ENCODE measurements at places on chromosomes 3 and 15.

DNA sequence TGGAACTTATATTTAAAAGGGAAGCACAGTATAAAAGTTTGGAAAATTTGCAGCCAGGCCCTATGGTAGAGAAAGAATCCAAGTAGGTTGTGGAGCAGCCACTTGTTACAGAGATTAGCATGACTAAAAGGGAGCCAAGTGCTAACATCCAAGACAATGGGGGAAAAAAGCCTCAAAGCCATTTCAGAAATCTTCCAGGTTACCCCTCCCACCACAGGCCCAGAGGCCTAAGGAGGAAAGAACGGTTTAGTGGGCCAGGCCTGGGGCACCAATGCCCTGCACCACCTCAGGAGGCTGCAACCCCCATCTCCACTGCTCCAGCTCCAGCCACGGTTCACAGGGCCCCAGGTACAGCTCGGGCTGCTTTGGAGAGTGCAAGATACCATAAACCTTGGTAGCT is 69.9 kb downstream of the IGF2BP2 start:
- DNase-seq = no peak

DNA sequence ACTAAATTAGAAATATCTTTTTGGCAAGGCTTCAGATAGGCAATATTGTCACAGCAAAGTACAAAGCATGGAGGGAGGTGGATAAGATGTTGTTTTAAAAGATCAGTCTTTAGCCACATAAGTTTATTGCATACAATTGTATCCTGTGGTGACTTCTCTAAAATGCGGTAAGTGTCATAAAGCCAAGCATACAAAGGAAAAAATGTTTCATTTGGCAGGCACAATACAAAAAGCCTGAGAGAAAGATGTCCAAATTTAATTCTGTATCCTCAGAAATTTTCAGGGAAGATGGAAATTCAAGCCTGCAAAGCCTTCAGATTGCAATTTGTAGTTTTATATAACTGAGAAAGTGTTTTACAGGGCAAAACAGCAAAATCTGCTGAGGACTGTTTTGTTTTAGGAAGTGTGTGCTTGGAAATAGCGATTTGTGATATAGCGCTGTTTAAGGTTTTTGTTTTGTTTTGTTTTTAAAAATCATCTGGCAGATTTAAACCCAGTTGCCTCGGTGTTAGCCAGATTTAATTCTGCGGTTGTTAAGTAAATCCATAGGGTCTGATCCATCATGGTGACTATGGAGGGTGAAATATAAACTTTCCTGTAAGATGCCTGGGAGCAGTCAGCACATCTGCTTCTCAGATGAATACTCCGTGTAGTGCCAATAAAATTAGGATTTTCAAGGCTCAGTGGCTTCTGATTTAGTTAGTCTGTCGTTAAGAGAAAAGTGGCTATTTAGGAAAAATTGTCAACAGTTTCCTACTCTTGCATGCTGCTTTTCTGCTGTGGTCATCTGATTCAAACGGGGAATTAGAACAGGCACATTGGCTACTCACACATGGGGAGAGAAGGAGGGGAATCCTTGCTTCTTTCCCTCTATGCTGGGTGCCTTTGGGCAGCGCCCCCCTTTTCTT is 8.0 kb downstream of the KAT2B start:
- DNase-seq = no peak

GRCh38 chr3:46266598-46266997 is 24.3 kb downstream of the CCR3 start:
- DNase-seq = no peak

GRCh38 chr3:197881270-197881969 is 68.6 kb upstream of the RPL35A start:
- no peak for DNase-seq

GRCh38 chr3:861721-862120 is 231.1 kb upstream of the CNTN6 start:
- no peak for DNase-seq

GRCh38 chr3:97510795-97511194 is 253.8 kb upstream of the ARL6 start:
- no peak for DNase-seq

DNA sequence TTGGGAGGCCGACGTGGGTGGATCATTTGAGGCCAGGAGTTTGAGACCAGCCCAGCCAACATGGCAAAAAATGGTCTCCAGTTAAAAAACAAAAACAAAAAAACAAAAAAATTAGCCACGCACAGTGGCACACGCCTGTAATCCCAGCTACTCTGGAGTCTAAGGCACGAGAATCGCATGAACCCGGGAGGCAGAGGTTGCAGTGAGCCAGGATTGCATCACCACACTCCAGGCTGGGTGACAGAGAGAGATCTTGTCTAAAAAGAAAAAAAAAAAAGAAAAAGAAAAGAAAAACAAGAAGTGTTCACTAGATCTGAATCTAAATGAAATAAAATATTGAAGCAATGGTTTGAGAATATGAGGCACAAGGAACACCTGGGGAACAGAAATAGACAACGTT is 36.7 kb downstream of the SLC9A9 start:
- no peak for DNase-seq

GRCh38 chr3:66581256-66581655 is 80.4 kb upstream of the LRIG1 start:
- no peak for DNase-seq

GRCh38 chr15:68582864-68583263 is 4.1 kb downstream of the CORO2B start:
- DNase-seq = no peak

GRCh38 chr3:187377842-187378241 is 9.7 kb downstream of the RTP4 start:
- DNase-seq = no peak

DNA sequence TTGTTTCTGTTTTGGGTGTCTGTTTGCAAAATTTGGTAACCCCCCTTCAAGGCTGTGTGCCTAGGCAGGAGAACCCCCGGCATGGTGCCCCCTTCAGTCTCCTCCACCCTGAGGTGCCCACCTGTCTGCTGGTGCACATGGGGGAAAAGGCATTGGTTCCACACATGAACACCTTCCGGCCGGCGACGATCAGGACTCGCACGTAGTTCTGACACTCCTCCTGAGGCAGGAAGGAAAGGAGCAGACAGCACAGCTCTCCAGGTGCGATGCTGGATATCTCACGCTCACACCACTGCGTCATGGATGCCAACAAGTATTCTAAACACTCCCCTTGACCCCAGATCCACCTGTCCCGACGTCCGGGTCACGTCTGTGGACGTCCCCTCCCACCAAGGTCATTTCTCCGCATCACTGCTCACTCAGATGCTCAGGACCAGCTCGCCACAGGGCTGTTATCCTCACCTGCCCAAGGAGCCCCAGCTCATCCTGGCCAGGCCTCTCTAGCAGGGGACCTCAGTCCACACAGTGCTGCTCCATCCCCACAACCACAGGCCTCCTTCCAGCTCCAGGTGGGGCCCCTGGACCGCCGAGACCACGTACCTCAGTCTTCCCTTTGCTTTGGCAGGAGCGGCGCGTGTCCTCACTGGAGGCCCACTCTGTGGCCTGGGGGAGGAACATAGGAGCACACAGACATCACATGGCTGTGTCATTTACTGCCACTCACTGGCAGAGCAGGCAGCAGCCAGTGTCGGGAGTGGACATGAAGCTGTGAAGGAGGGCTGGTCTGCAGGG is 99.0 kb downstream of the SEMA5B start:
- no peak for DNase-seq

GRCh38 chr3:44939581-44940036 is 36.4 kb downstream of the ZDHHC3 start:
- DNase-seq = no peak

GRCh38 chr15:63474810-63475316 is 29.5 kb upstream of the USP3 start:
- no peak for DNase-seq

- DNase-seq = no peak
Observed at GRCh38 chr3:149621218-149622005, 36.4 kb downstream of the WWTR1 start.

- DNase-seq = no peak
Observed at GRCh38 chr15:58517682-58518525, 86.1 kb downstream of the LIPC start.

All from activated CD8-positive, alpha-beta memory T cell treated with anti-CD3 and anti-CD28 coated beads for 1 hour (primary cell).